Endodermal cell (in vitro differentiated cells): ENCODE measurements at places on chromosomes 3 and 15. TPM values are rescaled to one million over a fixed set of nuclear protein-coding genes. Genes with fewer than 3 reads are reported as not detected.

SPATA12 gene
- total RNA-seq = 0.19 TPM in 1 of 3 replicates, not detected in the others

TMEM158 gene
- total RNA-seq = 0.31 to 1.4 TPM (median 0.34 TPM) in 3 replicates

TRPM1 gene
- not detected in 3 replicates for total RNA-seq

TMCO5A gene
- total RNA-seq = not detected in 2 replicates

COL6A5 gene
- total RNA-seq = 0.02 TPM in 1 of 2 replicates, not detected in the other
